ENCODE measurements at places on chromosomes 1 and 21. TPM values are rescaled to one million over a fixed set of nuclear protein-coding genes. Genes with fewer than 3 reads are reported as not detected.

The SLAMF7 gene
- total RNA-seq = not detected

The LRRN2 gene
- not detected for total RNA-seq

The MEX3A gene
- total RNA-seq = 1.2 TPM

The OR2T33 gene
- total RNA-seq = not detected

The AGL gene
- total RNA-seq = 12.2 TPM

The C21orf91 gene
- total RNA-seq = 4.9 TPM

The GBP4 gene
- total RNA-seq = 0.66 TPM

The ZBTB8B gene
- 0.07 TPM for total RNA-seq

The SPOCD1 gene
- 63.8 TPM for total RNA-seq

The CLEC20A gene
- not detected for total RNA-seq

The ITLN2 gene
- total RNA-seq = 0.52 TPM

The DYRK3 gene
- total RNA-seq = 28.2 TPM

The CCDC185 gene
- not detected for total RNA-seq

All from smooth muscle cell of the pulmonary artery (primary cell).